ENCODE measurements at places on chromosomes 7 and 10.

DNA sequence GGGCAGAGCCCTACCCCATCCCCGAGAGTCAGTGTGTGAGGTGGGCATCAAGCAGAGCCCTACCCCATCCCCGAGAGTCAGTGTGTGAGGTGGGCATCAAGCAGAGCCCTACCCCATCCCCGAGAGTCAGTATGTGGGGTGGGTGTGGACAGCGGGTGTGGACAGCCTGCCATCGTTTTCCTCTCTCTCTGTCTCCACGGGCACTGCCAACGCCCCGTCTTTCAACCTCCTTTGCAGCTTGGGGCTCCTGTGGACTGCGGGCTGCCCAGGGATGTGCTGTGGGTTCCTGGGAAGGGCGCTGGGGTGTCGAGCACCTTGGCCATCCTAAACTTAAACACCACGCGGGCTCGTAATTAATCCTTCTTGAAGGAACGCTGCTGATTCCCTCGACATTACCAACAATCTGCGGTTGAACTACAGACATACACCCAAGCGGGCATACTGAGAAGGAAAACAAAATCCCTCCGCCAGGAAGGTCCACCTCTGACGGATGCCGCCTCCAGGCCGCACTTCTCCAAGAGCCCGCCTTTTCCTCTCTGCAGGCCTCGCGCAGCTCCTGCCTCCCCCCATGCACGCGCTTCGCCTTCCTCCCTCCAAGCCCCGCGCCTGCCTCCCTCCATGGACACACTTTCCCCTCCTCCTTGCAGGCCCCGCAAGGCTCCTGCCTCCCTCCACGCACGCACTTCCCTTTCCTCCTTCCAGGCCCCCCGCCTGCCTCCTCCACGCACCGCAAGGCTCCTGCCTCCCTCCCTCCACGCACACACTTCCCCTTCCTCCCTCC lies 65.1 kb downstream of the ADARB2 start:
- no peak for DNase-seq

DNA sequence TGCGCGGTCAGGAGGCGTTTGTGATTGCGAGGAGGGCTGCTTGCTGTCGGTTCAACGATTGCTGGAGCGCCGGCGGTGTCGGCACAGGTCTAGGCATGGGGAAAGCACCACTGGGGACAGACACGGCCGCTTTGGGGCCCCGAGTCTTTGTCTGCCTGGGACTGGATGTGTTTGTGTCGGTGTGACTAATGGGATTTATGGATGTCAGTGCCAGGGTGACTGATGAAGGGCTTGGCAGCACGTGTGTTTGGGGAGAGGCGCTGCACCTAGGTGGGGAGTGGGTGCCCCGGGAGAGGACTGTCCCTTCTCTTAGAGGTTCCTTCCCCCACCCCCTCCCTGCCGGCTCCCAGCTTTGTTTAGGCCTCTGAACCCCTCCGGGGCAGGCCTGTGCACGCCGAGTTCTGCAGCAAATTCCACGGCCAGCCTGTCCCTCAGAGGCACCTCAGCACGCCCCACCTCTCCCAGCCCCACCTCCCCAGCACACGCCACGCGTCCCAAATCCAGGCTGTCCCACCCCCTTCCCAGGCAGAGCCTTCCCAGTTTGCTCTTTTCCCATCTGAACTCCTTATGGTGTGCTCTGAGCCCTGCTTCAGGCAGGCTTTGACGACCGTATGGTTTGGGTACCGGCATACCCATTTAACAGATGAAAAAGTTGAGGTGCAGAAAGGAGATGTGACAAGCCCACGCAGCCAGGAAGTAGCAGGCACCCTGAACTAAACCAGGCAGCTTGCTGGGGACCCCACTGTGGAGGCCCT lies 6.4 kb upstream of the TNRC18 start:
- DNase-seq = no peak

GRCh38 chr7:149196151-149196704 lies 882 bp downstream of the ZNF282 start:
- no peak for DNase-seq

- no peak for DNase-seq
Measured at GRCh38 chr10:132664407-132664806, 121.5 kb downstream of the NKX6-2 start.

DNA sequence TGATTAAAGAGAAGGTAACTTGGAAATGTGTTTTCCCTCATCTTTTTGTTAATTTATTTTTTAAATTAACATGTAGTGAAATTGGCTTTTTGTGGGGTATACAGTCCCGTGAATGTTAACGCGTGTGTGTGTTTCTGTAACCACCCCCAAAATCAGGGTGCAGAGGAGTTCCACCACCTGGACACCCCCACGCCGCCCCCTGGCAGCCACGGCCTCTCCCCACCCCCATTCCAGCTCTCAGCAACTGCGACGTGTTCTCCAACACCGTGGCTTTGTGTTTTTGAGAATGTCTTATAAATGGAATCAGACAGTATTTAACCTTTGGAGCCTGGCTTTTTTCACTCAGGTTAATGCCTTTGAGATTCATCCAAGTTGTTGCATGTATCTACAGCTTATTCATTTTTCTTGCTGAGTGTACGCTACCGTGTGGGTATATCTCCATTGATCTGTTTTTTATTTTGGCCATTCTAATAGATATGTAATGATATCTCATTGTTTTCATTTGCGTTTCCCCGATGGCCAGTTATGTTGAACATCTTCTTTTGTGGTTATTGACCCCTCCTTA lies 218.8 kb downstream of the EBF3 start:
- DNase-seq = no peak

Measured in anterior cingulate cortex (tissue), 58 donors.